Activated naive CD8-positive, alpha-beta T cell treated with anti-CD3 and anti-CD28 coated beads for 36 hours (primary cell): ENCODE measurements at places on chromosomes 7 and 10. TPM values are rescaled to one million over a fixed set of nuclear protein-coding genes. Genes with fewer than 3 reads are reported as not detected.

GRCh38 chr10:43926371-43926770 is 277.7 kb upstream of the ZNF32 start:
- H3K4me3 ChIP-seq, result no peak overlapping the region
- no peak for DNase-seq
- H3K27me3 ChIP-seq, result peaks cover 12% of the 10 kb centered on the region
- no peaks in the 10 kb centered on the region for H3K36me3 ChIP-seq
- H3K27ac ChIP-seq, result no peak overlapping the region

The TEX47 gene
- not detected for total RNA-seq

DNA sequence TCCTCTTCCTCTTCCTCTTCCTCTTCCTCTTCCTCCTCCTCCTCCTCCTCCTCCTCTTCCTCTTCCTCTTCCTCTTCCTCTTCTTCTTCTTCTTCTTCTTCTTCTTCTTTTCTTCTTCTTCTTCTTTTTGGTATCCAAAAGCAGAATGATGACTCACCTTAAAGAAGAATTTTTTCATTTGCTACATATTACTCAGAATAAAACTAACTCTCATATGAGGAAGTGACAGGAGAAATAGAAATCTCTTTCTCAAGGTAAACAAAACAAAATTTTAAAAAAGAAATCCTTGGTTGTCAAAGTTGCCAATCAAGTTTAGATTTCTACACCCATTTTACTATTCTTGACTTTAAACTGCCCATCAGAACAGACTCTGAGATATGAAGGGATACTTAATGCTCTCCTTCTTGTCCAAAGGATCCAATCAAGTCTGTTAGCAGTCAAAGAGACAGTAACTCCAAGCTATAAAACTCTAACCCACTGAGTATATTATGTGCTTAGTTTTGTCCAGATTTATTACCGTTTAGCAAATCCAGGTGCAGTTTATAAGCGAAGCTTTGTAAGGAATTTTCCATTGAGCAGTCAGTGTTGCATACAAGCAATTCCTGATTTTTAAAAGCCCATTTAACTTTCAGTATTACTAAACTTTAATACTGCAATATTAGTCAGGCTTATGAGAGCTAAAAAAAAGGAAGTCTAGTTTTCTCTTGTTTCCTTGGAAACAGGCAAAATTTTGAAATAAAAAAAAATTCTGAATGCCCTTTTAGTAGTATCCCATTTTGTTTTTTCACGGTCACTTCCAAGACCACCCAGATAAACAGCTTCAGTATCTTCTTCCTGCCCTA is 43.1 kb upstream of the SNX13 start:
- no peak overlapping the region for H3K4me3 ChIP-seq
- H3K4me1 ChIP-seq, result no peaks in the 10 kb centered on the region
- no peak for DNase-seq
- no peak overlapping the region for H3K27ac ChIP-seq
- H3K27me3 ChIP-seq, result no peaks in the 10 kb centered on the region

DNA sequence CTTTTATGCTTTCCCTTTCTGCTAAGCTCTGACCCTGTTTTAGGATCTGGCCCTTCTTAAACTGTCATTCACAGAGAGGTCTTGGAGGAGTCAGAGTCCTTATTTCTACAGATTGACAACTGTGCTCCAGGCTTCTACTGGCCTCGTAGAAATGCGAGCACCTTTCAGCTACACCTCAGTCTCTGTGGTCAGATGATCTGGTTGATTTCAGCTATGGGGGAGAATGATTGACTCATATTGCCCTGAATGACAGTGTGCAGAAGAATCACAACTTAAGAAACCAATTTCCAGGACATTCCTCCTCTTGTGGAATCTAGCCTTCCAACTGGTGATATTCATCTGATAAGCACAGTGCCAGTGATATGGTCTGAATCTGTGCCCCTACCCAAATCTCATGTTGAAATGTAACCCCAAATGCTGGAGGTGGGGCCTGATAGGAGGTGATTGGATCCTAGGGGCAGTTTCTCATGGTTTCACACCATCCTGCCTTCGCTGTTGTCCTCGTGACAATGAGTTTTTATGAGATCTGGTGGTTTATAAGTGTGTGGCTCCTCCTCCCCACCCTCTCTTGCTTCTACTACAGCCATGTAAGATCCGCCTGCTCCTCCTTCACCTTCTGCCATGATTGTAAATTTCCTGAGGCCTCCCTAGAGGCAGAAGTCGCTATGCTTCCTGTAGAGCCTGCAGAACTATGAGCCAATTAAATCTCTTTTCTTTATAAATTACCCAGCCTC is 14.0 kb upstream of the CYP3A7 start:
- no peak overlapping the region for H3K4me3 ChIP-seq
- H3K27me3 ChIP-seq, result peaks cover 4% of the 10 kb centered on the region
- H3K27ac ChIP-seq, result no peak overlapping the region
- no peak for DNase-seq

GRCh38 chr7:10604128-10604527 is 369.5 kb upstream of the PHF14 start:
- H3K4me1 ChIP-seq, result no peaks in the 10 kb centered on the region
- DNase-seq, result no peak
- no peaks in the 10 kb centered on the region for H3K36me3 ChIP-seq
- no peaks in the 10 kb centered on the region for H3K27me3 ChIP-seq
- no peak overlapping the region for H3K4me3 ChIP-seq
- no peak overlapping the region for H3K27ac ChIP-seq

The ADAM8 gene
- 34.7 TPM for total RNA-seq

GRCh38 chr7:2358968-2359527 is 4.4 kb downstream of the EIF3B start:
- DNase-seq, result no peak
- H3K27me3 ChIP-seq, result no peaks in the 10 kb centered on the region
- H3K4me3 ChIP-seq, result peak overlapping the region; percentile 40

GRCh38 chr10:7133278-7133677 is 277.6 kb downstream of the SFMBT2 start:
- peaks cover 7% of the 10 kb centered on the region for H3K4me1 ChIP-seq
- H3K4me3 ChIP-seq, result no peak overlapping the region
- H3K36me3 ChIP-seq, result no peaks in the 10 kb centered on the region
- H3K27ac ChIP-seq, result no peak overlapping the region
- H3K27me3 ChIP-seq, result peaks cover 5% of the 10 kb centered on the region

DNA sequence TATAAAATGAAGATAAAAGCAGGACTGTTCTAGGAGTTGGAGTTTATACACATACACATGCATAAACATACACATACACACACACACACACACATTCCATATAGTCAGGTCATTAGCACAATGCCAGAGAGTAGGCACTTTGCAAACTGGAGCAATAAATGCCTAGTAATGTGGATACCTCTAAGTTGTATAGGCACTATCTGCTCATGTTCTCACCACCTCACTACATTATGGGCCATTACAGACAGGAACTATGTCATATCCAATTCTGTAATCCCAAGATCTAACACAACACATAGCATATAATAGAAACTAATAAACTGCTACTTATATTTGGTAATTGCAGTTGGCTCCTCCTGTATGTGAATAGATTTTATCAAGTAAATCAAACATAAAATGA is 115.6 kb downstream of the GRM8 start:
- H3K4me3 ChIP-seq, result no peak overlapping the region
- H3K36me3 ChIP-seq, result no peaks in the 10 kb centered on the region
- H3K27me3 ChIP-seq, result peaks cover 23% of the 10 kb centered on the region
- H3K27ac ChIP-seq, result no peak overlapping the region

DNA sequence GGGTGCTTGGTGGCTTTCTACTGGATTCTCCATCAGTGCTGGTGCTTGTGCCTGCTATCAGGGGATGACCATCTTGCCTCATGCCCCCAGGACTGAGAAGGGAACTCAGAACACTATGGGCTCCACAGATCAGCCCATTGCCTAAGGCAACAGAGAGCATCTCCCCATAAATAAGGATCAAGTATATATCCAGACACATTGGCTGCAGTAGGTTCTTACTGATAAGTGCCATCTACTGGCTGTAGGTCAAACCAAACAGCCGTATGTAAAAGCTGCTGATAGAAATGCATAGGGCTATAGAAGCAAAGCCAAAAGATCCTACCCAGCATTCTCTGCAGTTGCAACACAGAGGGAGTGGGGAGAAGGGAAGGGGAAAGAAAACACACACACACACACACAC is 153.7 kb downstream of the CDK14 start:
- H3K36me3 ChIP-seq, result no peaks in the 10 kb centered on the region
- no peak overlapping the region for H3K27ac ChIP-seq
- no peak for DNase-seq
- no peak overlapping the region for H3K4me3 ChIP-seq
- H3K27me3 ChIP-seq, result no peaks in the 10 kb centered on the region

The FAM25C gene
- total RNA-seq, result not detected

DNA sequence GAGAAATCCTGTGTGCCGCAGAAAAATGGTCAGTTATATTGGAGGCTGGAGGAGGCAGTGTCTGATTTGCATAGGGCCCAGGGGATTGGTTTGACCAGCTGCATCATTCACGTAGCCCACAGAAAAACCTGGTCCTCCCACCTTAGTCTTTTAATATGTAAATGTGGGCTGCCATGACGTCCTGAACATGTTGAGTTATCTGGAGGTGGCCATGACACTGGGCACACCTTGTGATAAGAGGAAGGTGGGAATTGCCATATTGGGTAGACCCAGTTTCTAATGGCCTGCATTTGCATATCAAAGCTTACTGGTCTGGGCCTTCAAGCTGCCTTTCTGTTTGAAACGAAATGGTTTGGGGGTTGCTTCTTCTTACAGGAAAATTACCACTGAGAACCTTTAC is 162.2 kb downstream of the AHR start:
- no peak for DNase-seq
- no peak overlapping the region for H3K27ac ChIP-seq
- no peak overlapping the region for H3K4me3 ChIP-seq
- H3K36me3 ChIP-seq, result peaks cover 3% of the 10 kb centered on the region
- H3K27me3 ChIP-seq, result no peaks in the 10 kb centered on the region
- peaks cover 10% of the 10 kb centered on the region for H3K4me1 ChIP-seq

The C1QL3 gene
- 0.16 TPM for total RNA-seq

DNA sequence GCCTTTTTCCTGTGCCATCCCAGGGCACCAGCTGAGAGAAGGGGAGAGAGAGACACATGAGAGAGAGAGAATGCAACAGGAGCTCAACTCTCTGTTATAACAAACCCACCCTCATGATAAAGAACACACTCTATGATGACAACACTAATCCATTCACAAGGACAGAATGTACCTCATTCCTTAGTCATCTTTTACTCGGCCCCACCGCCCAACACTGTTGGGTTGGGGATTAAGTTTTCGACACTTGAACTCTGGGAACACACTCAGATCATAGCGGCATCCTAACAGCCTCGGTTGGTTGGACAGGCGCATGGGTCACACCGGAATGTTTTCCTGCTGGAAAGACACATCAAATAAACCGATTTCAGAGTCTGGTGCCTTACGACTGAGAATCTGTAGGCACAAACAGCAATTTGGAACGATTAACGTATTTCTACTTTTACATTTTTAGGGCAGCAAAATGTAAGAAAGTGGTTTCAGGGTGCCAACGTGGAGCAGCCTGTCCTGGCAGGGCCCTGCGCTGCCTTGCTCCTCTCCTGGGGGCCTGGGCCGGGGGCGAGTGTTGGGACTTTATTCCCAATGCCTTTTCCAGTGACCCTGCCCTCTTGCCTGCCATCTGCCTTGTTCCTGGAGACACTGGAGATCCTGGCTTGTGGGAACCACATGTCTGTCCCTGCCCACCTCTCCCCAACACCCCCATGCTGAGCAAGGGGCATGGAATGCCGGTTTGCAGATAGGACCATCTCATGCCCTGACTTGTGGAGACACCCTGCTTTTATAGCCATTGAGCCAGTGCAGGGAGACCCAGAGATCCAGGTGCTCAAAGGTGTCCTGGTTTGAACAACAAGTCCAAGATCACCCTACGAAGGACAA is 287.0 kb downstream of the TCERG1L start:
- no peaks in the 10 kb centered on the region for H3K36me3 ChIP-seq
- no peak overlapping the region for H3K27ac ChIP-seq
- no peaks in the 10 kb centered on the region for H3K27me3 ChIP-seq
- H3K4me1 ChIP-seq, result no peaks in the 10 kb centered on the region
- DNase-seq, result no peak
- no peak overlapping the region for H3K4me3 ChIP-seq

DNA sequence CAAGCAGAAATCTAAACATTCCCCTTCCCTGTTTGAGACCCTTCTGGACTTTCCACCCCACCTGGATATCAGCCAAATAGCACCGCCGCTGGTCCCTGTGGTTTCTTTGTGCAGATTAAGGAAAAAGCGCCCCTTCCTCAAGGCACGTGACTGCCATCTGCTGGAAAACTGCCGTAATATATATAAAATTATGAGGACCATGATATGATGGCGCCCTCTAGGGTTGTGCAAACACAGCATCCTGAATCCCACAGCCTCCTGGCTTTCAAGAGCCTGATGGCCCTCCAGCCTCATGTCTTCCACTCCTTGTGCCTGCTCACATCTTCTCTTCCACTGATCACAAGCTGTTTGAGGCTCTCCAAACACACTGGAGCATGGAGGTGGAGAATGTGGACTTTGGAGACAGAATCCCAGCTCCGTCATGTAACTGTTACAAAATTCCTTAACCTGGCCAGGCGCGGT is 121.3 kb downstream of the MYL10 start:
- H3K27me3 ChIP-seq, result peaks cover 8% of the 10 kb centered on the region
- H3K4me3 ChIP-seq, result no peak overlapping the region
- H3K27ac ChIP-seq, result no peak overlapping the region
- DNase-seq, result peak; percentile 23

GRCh38 chr10:10644008-10644646 is 373.5 kb upstream of the CELF2 start:
- no peak for DNase-seq
- peaks cover 18% of the 10 kb centered on the region for H3K27me3 ChIP-seq
- H3K4me3 ChIP-seq, result no peak overlapping the region
- H3K27ac ChIP-seq, result no peak overlapping the region

- no peaks in the 10 kb centered on the region for H3K4me1 ChIP-seq
- no peaks in the 10 kb centered on the region for H3K27me3 ChIP-seq
- no peak for DNase-seq
- no peaks in the 10 kb centered on the region for H3K36me3 ChIP-seq
- H3K4me3 ChIP-seq, result no peak overlapping the region
- H3K27ac ChIP-seq, result no peak overlapping the region
These were observed 610.6 kb downstream of the ZWINT start for GRCh38 chr10:55750458-55750857.

DNA sequence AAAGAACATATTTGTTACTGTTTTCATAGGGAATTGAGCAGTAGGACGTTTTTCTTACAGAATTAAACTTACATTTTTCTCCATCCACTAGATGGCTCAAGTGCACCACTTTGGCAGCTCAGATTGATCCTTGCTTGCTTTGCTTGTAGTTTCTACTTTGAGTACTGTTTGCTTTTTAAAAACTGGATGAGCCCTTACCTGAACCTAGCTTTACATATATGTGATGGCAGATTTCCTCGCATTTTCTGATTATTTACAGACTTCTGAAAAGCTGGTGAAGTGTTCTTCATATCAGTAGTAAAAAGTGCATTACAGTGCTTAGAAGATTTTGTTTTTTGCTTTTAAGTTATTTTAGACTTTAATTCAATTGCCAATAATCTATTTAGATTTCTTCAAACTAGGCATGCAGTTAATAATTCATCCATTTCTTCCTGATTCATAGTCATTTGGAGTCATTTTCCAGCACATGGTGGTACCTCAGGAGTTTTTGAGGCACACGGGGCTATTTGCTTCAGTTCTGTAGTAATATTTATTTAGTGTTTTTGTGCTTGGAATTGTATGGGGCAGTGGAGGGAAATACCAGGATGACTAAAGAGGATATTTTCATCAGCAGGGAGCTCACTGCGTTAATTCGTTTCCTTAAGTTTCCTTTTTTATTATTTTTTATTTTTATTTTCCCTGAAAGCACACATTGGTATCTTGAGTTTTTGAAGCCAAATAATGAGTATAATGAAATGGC is 57.3 kb downstream of the MAPK8 start:
- no peak overlapping the region for H3K4me3 ChIP-seq
- peak; percentile 13 for DNase-seq
- H3K36me3 ChIP-seq, result no peaks in the 10 kb centered on the region
- peaks cover 28% of the 10 kb centered on the region for H3K4me1 ChIP-seq
- no peak overlapping the region for H3K27ac ChIP-seq
